T-helper 9 cell (primary cell): ENCODE measurements at places on chromosomes 12 and 14.
A peak's percentile ranks its signal among the peaks of the same experiment; 100 is the strongest.

GRCh38 chr14:20719777-20720176 lies 25.9 kb upstream of the EDDM3A start:
- no peak for DNase-seq

DNA sequence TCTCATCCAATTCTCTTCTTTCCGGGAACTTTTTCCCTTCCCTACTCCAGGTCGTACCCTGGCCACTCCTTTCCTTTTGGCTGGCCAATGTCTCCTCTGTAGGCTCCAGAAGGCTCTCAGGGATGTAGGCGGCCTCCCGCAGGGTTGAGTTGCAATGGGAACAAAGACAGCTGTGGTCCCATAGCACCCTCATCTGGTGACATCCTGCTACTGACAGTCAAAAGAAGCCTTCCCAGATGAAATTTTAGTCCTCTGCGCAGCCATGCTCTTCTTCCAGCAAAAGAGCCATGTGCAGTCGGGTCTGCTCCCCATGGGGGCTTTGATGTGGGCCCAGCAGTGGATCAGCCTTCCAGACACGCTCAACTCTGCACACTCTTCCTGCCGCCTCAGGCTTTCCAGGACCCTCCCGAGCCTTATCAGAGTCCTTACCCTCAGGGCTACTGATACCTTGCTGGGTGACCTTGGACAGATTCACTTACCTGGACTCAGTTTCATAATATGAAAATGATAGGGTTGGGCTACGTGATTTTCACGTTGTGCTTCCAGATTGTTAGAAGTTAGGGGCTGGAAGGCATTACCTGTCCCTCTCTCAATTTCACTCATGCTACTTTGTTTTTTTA lies 5.5 kb upstream of the CELA1 start:
- DNase-seq = peak; percentile 15

GRCh38 chr14:22419620-22420019 lies 169.4 kb downstream of the DAD1 start:
- no peak for DNase-seq

DNA sequence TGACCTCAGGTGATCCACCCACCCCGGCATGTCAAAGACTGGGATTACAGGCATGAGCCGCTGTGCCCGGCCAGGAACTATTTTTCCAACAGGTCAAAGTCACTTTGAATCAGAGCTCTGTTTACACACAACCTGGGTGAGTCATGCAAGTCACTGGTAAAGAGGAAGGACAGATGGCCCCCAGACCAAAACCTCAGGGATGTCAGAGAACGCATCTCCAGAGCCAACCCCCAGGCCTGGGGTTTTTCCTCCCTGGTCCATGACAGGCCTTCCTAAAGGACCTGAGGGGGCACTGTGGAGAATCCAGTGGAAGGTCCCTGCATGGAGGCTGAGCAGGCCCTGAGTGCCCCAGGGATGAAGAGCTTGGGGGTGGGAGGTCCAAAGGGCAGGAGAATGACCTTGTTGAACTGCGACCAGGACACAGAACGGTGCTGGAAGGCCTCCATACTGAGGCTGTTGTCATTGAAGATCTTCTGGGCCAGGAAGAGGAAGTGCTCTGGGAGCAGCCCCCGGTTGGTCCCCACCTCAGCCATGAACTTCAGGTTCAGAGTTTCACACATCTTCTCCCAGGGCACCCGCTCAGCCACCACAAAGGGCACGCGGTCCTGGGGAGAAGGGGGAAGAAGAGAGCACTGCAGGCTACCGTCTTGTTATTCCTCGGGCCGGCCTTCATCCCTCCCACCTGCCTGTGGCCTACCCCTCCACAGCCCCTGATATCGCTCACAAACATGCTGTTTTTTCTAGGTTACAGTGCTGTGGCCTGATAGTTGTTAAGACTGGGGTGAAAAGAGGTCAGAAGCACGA lies 9.1 kb downstream of the STAT6 start:
- DNase-seq = no peak

GRCh38 chr14:103520657-103521437 lies 1.8 kb downstream of the CKB start:
- DNase-seq = peak; percentile 64

DNA sequence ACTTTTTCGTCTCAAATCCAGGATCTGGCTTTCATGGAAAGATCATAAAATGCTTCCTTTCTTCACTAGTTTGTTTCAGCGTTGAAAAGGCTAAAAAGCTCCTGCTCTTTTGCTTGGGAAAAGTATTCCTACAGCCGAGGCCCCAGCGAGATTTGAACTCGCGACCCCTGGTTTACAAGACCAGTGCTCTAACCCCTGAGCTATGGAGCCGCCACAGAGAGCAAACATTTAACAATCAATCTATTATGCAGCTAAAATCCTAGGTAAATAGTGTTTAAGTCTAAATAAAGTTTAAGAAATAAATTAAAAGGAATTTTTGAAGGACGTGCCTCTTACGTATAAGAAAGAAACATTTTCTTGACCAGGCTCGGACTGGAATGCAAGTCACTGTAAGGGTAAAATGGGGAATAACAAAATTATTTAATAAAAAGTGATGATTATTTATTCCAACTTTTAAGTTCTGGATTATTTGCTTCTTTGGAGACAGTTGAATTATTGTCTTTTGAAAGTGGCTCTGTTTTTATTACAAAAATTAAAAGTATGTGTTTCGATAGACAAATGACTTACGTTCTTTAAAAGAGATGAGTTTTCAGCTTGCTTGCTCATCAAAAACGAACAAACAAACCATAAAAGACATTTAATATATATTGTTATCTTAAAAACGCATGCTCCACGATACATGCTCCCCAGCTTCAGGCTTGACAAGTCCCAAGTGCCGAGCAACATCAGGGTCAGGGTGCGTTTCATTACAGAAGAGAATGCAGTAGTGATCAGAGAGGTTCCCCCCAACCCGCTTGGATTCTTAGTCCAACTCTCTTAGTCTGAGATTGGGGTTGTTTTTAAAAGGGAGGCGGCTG lies 10.2 kb downstream of the OR6S1 start:
- peak; percentile 52 for DNase-seq

GRCh38 chr12:34121360-34121759 lies 99.1 kb downstream of the ALG10 start:
- DNase-seq = no peak

- DNase-seq = no peak
Measured at GRCh38 chr14:92794961-92795360, 856 bp downstream of the GOLGA5 start.

DNA sequence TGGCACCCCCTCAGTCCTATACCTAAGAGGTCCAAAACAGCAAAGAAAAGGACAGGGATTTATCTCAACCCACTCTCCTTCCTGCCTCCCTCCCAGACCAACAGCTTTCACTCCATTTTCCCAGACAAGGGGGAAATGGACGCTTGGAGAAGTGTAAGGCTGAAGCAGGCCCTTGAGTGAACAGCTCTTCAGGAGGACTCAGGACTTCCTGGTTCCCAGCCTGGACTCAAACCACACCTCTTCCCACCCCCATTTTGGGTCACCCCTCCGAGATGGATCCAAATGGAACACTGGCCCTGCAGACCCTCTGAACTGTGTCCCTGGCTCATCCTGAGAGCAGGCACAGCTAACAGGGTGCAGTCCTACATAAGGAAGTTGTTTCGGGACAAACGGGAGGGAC lies 2.7 kb downstream of the KMT2D start:
- DNase-seq = no peak

DNA sequence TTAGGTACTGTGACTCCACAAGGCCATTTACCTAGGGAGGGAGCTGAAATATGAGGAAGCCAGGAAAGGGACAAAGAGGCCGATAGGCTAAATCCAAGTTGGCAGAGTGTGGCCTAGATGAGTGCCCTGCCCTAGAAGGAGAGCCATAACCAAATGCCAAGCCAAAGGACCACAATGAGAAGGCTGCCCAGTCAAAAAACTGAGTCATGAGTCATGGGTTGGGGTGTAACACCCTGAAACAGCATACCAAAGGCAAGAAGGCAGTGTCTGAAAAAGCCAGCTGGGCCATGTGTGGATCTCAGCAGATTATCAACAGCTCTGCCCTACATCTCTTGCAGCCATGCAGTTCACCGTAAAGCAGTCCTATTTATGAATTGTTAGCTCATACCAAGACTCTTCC lies 171.7 kb downstream of the PHLDA1 start:
- DNase-seq = no peak

- DNase-seq = no peak
Measured at GRCh38 chr14:29687071-29687765, 240.4 kb downstream of the PRKD1 start.

DNA sequence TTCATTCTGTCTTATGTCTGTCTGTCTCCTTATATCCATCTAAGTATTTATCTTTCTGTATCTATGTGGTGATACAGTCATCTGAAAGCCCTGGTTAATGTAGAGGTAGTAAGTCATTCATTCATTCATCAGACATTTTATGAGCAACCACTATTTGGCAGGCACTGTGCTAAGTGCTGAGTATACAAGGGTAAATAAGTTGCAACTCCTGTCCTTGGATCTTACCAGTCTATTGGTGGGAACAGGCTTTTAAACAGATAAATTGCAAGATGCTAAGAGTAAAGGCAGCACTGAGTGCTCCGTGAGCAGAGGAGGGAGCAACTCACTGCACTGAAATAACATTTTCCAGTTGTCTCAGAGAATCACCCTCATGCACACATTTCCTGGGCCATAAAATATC lies 68.6 kb downstream of the TMEM30B start:
- no peak for DNase-seq

GRCh38 chr12:117071009-117071408 lies 28.2 kb downstream of the TESC start:
- DNase-seq = no peak
